ENCODE measurements at places on chromosomes 2 and 18.

GRCh38 chr18:3782901-3783300, 332.9 kb downstream of the TGIF1 start:
- DNase-seq = no peak

- no peak for DNase-seq
Measured at GRCh38 chr18:76622651-76623050, 127.6 kb upstream of the ZNF516 start.

DNA sequence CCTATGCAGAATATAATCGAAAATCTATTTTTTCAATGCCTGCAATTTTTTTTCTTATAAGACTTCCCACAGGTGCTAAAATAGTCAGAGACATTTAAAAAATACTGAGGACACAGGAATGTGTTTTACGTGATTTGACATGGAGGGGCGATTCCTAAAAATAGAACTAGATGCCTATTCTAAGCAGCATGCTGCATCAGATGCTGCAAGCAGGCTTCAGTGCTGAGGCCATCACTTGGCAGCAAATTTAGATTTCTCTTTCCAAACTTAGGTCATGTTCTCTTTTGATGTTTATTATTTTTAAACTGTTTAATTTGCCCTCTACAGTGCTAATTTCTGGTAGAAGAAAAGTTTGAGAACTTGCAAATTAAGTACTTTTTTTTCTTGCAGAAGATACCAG, 43.7 kb upstream of the NCK2 start:
- no peak for DNase-seq

DNA sequence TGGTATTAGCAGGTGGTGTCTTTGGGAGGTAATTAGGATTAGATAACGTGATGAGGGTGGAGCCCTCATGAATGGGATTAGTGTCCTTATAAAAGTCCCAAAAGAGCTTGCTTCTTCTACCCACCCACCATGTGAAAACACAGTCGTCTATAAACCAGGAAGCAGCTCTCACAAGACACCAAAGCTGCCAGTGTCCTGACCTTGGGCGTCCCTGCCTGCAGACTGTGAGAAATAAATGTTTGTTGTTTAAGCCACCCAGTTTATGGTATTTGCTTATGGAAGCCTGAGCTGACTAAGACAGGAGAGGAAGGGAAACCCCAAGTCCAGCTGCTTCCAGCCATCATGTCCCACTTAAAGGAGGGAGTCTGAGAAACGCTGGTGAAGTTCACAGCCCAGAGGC, 13.6 kb downstream of the ADI1 start:
- no peak for DNase-seq

DNA sequence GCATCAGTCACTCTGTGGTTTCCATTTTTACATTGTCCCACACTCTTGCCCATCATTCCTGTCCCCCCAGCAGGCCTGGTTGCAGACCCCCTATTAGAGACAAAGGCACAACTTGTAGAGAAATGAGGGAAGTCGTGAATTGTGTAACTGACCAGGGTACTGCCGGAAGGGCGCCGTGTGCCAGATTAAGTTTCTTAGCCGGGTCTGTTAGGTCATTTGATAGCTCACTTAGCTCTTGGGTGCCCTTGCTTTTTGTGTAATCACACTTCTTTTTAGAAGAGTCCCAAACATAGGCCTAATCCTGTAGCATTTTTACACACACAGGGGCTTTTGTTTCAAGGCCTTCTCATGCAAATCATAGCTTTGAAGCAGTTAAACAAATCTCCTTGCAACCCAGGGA, 87.2 kb downstream of the CTAGE1 start:
- no peak for DNase-seq

- peak; percentile 63 for DNase-seq
Measured at GRCh38 chr2:54579682-54580620, 123.8 kb downstream of the SPTBN1 start.

GRCh38 chr18:48555465-48555995, 16.7 kb downstream of the CTIF start:
- DNase-seq = no peak

DNA sequence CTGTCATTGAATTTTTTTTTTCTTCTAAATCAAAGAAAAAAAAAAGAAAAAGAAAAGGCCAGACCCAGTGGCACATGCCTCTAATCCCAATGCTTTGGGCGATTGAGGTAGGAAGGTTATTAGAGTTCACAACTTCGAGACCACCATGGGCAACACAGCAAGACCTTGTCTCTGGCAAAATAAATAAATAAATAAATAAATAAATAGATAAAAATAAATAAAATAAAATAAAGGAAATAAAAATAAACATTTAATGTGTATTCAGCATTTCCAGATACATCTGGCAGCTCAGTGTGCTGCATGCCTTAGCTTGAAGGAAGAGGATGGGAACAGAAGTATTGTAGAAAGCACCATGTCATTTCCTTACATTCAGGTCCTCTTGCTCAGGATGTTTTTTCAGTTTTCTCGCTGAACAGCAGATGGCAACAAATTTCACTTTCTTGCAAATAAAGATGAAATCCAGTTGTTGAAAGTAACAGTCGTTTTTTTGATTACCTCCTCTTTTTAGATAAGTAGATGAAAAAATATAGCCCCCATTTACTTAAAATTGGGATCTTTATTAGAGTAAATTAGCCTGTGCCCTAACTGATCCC, 25.7 kb upstream of the FAM178B start:
- DNase-seq = peak; percentile 28

DNA sequence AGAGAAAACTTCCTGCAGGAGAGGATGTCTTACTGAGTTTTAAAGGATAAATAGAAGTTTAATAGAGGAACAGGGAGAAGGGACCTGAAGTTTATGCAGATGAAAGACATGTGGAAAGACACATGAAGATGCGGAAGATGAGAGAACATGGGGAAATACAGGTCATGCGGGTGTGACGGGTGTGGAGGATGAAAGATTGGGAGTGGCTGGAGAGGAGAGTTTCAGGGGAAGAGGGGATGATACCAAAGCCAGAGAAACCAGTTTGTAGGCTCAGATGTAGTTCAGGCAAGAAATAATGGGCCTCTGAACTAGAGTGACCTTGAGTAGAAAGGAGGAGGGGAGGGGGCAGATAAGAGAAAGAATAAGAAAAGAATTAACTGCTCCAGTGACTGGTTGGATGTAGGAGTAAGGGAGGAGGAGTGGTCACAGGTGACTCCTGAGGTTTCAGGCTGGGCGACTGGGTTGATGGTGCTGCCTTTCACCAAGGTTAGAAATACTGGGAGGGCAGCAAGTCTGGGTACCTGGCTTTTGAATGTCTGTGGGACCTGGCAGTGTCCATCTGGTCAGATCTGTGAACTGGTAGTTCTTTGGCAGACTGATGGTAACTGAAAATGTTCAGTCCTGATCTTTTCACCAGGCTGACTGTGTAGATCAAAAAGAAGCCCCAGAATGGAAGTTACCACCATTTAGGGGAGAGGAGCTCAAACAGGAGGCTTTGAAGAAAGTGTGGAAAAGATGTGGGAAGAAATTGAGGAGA, 69.4 kb downstream of the TET3 start:
- DNase-seq = no peak

GRCh38 chr2:69183659-69184058, 170.7 kb downstream of the ANTXR1 start:
- no peak for DNase-seq

GRCh38 chr2:54958717-54959371, 91.4 kb downstream of the RTN4 start:
- DNase-seq = no peak

- DNase-seq = no peak
Measured at GRCh38 chr2:2325516-2325915, 5.6 kb downstream of the MYT1L start.

- DNase-seq = no peak
Measured at GRCh38 chr2:128720080-128721022, 401.7 kb upstream of the HS6ST1 start.

DNA sequence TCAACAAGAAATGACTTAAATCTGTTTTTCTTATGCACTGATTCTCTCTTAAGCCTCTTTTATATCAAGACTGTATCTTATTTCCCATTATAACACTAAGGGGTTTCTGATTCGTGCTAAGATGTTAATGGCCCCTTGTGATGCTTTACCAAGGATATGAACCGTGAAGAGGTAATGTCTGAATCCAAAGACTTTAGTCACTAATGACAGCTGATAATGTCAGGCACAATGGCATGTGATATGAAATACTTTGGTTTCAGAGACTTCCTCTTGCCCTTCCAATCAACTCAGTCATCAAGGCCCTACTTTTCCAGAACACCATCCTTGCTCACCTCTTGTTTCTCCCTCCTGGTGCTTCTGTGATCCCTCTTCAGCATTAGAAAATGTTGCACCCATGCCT, 262.8 kb downstream of the KCNE4 start:
- DNase-seq = no peak

DNA sequence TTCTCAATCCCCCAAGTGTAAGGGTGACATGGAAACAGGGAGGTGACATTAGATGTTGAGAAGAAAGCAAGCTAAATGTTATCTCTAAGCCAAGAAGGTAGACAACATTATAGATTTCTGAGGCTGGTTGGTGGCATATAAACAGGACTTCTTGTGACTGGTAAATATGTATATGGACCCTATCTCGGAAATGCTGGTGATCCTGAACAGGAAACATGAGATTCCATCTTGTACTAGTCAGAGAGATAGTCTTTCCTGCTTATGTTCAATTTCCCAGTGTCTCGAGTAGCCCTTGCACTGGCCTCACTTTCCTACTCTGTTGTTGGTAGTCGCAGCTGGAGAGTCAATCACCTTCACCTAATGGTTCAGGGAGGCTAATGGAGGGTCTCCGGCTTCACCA, 26.8 kb downstream of the MOGAT1 start:
- no peak for DNase-seq

- DNase-seq = no peak
Measured at GRCh38 chr2:86441392-86441881, 266 bp downstream of the KDM3A start.

DNA sequence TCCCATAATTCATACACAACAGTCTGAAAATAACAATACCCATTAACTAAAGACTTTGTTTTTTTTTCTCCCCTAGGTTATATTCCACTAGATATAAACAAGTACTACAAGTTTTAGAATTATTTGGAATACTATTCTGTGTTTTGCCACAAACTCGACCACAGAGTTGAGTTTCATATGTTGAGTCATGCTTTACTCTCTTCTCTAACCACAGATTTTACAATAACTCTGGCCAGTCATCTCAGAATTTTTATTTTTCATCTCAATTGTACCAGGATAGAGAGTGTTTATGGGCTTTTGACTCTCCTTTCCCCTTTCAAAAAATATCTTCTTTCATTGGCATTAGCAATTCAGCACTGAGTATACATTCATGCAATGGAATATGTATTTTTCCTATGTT, 348.7 kb upstream of the GALNT5 start:
- no peak for DNase-seq

DNA sequence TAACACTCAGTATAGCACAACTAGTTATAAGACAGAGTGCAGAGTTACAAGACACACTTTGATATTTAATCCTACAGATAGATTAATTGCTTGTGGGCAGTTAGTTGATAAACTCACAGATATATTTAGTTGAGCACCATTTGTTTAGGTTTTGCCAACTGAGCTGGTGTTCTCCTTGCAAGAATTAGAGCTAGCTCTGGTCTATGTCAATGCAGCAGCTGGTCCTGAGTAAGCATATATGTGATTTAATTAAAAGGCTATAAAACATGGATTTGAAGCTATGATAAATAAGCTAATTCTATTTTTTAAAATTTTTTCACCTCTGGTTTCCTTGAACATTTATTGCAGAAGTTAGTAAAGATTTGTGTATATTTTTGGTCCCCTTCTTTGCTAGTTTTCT, 35.6 kb downstream of the GPD2 start:
- no peak for DNase-seq

- DNase-seq = no peak
Measured at GRCh38 chr2:27701676-27702075, 38.0 kb downstream of the SLC4A1AP start.
